ENCODE measurements at places on chromosomes 7 and 10.

DNA sequence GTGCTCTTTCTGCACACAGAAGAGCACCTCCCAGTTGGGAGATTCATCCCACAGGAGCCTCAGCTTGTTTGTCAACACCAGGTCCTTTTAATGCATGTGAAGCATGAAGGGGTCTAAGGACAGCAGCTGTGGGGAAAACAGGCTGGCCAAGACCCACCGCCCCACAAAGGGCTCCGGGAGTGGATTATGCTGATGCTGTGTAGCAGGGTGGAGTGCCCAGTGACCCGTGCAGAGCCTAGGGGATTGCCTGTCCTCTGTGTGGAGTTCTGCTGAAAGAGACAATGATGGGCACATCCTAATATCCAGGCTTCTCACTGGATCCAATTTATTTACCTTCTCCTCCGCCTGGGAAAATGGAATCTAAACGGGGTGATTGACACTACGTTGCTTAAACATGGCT is 74.0 kb downstream of the PIP4K2A start:
- no peak for DNase-seq

DNA sequence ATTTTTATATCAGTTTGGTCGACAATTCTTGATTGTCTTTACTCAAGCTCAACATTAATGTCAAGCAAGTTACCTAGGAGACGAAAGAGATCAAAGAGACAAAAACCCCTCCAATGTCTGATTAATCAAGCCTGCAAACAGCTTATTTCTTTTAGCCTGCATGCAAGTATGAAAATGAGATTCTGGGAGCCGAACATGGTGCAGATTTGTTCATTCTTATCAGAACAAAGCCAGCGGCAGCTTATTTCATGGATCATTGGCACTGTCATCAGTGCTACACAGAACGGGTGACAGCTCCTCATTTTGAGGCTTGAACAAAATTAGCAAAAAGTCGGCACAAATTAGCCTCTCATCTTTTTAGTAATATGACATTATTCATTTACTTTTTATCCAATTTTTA is 26.5 kb downstream of the FAM204A start:
- no peak for DNase-seq

DNA sequence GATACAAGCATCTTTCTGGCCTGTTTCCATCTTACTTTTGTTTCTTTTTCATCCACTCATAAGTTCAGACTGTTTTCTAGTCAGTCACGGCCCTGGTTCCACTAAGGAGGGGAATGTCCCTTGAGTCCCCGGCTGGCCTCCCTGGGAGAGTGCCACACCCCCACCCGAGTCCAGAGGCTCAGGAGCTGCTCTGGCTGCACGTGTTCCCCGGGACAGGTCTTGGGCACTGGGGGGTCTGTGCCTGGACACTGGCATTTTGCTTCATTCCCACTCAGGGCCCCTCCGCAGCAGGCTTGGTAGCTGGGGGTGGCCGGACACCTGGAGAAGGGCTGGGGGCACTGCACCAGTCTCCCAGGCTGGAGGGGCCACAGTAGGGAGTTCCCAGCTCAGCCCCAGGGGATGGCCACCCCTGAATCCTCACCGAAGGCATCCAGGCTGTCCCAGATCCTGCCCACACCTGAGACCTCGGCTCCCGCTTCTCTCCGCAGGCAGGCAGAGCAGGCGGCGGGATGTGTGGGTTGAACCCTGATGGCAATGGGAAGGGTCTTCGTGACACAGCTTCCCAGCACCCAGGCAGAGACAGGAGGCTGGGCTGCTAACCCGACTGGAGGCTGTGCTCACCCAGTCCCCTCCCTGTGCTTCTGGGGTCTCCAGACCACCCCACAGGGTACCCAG is 92.3 kb downstream of the BMS1 start:
- DNase-seq = no peak

DNA sequence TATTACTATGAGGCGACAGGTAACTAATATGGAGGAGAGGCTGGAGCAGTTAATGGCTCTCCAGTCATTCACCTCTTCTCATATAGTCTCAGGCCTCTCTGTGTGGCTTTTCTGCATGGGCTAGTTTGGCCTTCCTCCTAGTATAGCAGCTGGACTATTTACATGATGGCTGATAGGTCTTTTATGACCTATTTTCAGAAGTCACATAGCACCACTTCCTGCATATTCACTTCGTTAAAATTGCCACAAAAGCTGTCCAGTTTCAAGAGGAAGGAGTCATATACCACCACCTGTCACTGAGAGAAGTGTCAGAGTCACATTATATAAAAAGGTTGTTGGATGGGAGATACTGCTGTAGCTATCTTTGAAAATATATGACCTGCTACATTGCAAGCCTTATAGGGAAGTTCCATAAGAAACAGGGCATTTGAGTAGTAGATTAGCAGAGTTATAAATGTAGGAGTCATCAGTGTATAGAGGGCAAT is 8.0 kb upstream of the DMTF1 start:
- DNase-seq = no peak

GRCh38 chr7:82404094-82404493 is 39.5 kb downstream of the CACNA2D1 start:
- no peak for DNase-seq

DNA sequence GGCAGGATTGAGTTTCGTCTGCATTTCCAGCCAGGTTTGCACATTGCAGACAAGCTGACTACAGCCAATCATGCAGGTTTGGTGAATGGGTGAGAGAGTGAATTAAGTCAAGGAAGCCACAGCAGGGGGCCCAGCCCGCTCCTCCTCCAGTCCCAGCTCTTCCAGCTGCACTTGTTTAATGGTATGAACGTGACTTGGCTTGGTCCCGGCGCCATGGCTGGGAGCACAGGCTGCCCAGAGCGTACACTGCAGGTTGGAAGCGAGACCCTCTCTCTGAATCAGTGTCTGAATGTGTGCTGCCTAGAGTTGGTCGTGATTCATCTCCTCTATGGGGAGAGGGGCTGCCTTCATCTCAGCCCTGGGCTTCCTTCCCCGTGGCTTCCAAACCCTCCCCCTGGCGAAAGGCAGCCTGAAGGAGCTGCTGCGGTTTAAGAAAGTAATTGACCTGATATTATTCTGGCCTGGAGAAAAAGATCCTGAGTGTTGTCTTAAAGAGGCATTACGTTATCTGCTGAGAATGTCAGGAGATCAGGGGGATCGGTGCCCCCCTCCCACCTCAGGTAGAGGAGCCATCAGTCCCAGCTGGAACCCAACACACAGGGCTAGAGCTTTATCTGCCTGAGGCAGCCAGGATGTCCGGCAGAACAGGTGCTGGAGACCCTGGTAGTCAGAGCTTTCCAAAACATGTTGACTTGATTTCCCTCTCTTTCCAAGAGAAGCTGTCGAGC is 132.1 kb downstream of the COL26A1 start:
- DNase-seq = no peak

- DNase-seq = no peak
These were observed 85.6 kb downstream of the MICU1 start for GRCh38 chr10:72540193-72540807.

DNA sequence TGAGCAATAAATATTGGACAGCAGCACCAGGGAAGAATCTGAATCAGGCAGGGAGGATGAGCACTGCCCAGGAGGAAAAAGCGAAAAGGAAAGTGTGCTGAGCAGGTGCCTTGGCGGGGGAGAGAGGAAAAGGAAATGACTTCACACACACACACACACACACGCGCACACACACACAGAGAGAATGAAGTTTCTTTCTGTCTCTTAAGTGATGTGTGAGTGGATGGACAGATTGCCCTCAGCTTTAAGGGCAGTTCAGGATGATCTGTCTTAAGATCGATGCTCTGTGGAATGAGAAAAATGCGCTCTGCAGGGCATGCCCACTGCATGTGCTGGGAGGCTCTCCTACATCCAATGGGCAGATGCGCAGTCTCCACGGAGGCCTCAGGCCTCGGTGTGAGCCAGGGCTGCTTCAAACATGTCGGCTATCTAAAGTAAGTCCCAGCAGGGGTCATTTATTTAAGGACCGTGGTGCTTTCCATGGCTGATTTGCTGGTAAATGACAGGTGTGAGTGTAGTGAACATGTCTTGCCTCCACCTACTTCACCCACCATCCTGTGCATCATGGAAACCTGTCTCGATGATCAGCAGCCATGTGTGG is 2.5 kb upstream of the ACBD5 start:
- peak; percentile 55 for DNase-seq

DNA sequence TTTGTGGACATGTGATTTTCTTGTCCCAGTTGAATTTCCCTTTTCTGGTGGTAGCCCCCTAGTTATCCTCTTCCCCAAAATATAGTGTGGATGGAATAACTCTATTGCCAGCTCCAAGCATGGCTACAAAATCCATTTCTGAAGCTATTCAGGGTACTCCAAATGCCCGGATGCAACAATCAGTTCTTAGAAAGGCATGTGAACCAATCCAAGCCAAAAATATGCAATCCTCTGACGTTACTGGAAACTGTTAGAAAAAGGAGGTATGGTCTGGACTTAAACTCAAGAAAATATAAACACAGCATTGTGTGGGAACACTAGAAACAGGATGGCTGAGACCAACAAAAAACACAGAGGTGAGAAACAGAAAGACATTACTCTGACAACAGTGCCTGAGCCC is 347.0 kb downstream of the GPAM start:
- no peak for DNase-seq

GRCh38 chr7:158687406-158687805 is 17.2 kb downstream of the NCAPG2 start:
- DNase-seq = no peak

DNA sequence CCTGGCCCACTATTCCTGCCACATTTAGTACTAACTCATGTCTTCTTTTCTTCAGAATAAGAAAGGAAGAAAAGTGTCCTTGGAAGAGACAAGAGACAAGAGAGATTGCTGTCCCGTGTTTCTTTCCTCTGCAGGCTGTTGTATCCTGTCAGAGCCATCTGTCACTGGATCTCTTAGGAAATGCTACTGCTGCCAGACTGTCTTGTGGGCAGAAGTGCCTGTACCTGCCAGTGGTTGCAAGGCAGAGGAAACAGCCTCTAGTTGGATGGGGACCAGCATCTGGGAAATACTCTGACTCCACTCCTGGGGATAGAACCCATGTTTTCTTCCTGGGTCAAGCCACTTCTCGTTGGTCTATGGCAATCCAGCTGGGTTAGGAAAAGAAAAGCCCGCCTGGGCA is 16.7 kb upstream of the MAP3K8 start:
- no peak for DNase-seq

- no peak for DNase-seq
These were observed 7.3 kb upstream of the PCDH15 start for GRCh38 chr10:54808186-54808935.

GRCh38 chr10:127006453-127006852 is 101.2 kb downstream of the DOCK1 start:
- no peak for DNase-seq

DNA sequence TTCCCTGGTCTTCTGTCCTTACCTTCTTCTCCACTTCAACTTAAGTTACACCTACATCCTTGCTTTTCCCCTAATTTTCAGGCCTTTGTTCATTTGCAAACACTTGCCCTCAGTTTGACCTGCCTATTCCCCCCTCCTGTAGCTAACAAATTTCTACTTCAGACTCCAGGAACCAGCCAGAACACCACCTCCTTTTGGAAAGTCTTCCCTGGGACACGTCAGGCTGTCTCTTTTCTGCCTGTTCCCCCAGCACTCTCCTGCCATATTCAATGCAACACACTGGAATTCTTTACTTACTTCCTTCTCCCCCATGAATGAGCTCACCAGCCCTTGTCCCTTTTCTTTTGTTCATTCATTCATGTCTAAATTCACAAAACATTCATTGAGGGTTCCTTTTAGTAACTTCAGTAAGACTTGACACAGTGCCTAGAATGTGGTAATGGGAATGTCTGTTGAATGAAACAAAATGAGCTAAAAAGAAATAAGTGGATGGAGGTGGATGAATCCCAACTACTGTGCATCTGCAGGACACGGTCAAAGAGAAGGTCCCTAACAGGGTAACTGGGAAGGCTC is 478.0 kb downstream of the KCNMA1 start:
- DNase-seq = no peak

DNA sequence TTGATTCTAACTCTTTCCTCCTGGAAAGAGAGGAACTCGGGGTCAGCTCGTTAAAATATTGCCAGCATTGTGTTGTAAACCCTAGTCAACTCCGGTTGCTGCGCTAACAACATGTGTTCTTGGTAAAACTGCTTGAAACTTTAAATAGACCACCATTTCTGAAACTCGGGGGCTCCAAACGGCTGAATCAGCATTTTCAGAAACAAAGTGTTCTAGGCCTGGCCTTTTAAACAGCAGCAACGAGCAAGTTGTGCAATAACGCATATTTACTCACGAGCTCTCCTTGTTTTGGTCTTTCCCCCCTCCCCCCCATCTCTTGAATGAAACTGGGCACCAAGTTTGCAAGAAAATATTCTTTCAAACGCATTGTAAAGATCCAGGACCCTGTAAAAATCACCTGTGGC is 9.2 kb upstream of the GRB10 start:
- DNase-seq = no peak

DNA sequence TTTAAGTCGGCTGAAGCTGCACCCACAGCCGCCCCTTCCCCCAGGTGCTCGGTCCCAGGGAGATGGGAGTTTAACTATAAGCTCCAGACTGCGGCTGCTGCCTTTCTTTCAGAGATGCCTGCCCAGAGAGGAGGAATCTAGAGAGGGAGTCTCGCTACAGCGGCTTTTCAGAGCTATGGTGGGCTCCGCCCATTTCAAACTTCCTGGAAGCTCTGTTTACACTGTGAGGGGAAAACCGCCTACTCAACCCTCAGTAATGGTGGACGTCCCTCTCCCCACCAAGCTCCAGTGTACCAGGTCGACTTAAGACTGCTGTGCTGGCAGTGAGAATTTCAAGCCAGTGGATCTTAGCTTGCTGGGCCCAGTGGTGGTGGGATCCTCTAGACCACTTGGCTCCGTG is 135.4 kb downstream of the CXCL12 start:
- DNase-seq = no peak

DNA sequence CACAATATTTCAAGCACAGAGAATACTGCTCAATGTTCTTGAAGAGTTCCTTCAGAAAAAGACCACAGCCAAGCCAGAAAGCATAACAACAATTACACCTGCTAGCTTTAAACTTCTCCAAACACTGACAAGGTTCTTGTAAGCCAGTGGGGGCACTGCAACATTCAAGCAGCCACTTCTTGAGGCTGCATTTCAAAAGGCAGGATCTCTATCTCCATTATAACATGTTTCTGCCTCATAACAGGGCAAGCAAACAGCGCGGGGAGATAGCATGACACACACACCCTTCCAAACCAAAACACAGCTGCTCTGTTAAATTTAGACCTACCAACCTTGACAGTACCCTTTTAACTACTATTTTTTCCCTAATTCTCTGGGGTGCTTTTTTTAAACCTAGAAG is 30.8 kb downstream of the CHCHD3 start:
- no peak for DNase-seq

DNA sequence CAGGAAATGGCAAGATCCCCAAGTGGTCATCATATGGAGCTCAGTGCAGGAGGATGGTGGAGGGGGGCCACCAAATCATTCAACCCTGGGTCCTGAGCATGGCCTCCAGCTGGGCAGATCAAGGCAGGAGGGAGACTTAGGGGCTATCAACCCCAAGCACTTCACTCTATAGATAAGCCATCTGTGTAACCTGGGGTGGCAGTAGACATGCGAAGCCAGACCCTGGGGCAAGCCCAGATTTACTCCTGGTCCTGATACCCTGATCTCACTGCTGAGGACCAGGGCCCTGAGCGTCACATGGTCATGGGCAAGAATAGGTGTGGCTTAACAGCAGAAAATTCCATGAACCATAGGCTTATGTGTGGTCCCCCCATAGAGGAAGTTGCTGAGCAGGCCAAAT is 173.0 kb upstream of the ADCY1 start:
- no peak for DNase-seq
